ENCODE measurements at places on chromosomes 4 and X.

DNA sequence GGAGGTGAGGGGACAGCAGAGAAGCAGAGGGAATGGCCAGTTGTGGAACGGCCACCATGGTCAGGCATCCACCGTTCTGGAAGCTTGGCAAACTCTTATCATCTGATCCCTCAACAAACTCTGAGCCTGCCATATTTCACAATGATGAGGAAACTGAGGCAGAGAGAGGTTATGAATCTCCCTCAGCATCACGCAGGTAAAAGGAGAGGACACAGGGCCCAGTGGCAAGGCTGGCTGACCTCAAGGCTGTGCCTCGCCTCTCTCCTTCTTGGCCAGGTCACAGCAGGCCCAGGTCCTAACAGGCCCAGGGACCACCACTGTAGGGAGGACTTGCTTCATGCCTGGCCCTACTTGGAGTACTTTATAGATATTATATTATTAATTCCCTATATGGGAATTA, 242.8 kb downstream of the EVC2 start:
- no peak for DNase-seq

DNA sequence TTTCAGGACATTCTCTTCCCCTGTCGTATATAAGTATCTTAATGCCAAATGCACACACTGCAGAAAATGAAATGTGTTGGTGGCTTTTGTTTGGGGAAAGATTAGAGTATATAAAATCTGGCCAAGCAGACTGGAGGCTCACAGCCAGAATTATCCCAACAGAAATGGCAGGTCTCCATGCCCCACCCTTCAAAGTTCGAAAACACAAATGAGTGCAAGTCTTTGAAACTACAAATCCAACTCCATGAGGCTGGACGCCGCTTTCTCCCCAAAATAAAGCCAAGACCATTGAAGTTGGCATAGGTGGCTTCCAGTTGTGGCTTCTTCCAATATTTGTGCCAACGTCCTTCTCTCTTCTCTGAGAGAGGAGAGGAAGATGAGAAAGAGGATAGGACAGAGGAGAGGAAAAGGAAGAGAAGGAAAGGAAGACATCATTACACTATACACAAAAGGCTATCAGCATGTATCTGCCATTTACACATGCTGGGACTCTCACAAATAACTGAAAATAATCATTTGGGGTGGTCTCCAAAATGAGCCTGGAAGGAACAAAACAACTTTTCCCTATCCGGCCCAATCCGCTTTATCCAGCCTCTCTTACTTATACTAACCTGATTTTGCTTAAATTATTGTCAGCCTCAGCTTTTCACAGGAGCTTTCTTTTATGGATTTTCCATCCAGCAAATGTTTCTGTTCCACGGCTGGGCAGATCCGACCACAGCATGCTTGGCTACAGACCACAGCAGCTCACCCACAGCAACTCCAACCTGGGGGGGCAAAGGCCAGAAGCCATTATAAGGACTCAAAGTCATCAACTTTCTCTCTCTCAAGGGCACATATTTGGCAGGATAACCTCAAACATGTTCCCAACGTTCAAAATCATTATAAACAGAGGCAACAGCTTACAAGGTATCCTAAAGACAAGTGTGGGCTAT, 71.7 kb downstream of the APBB2 start:
- no peak for DNase-seq

DNA sequence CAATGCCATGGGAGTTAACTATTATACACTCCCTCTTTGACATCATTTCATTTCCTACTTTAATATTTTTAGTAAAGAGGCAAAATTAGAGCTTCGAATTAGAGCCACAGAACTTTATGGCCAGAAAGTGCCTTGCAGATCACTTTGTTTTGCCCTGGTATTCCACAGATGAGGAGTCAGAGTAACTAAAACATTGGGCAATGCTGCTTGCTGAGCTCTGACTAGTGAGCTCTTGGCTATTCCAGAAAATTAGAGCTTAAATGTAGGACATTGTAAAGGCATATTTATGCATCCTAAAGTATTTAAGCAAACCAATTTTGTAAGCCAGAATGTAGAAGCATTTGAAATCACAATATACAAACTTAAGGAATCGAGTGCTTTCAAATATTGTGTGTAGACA, 6.3 kb upstream of the ZNF827 start:
- no peak for DNase-seq

- no peak for DNase-seq
Observed at GRCh38 chrX:109389917-109390316, 92.0 kb downstream of the GUCY2F start.

GRCh38 chrX:37812110-37812509, 32.3 kb downstream of the CYBB start:
- no peak for DNase-seq

DNA sequence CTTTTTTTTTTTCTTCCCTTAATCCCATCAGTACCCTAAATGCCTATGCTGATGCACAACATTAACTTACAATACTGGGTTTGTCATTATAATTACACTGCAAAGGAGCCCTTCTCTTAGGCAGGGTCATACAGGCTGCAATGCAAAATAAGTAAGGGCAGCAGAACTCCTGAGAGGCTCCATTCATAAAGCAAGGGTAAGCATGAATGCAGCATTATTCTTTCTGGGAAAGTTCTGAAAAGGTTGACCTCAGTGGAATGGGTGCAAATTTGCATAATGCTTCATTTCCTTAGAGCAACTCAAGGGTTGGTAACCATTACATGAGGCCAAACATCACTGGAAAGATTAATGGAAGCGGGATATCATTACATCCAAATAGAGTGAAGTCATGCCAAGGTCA, 789.2 kb downstream of the KLHL13 start:
- DNase-seq, result no peak

DNA sequence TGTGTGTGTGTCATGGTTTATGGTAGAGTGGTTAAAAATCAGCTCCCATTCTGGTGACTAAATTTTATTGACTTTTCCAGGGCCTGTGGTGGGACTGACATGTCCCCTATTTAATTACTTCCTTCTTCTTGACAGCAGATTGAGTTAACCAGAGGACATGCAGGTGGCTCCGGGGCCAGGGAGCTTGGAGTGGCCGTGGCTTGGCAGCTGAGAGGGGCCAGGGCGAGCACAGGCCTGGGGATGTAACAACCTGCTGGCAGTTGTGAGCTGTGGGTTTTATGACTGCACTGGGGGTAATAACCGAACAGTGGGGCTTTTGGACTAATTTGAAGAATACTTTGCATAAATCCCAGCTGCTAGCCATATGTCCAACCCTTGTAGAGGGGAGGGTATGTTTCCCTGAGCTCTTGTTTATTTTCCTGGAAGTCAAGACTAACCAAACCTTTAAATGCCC, 186.0 kb downstream of the MID1IP1 start:
- no peak for DNase-seq

DNA sequence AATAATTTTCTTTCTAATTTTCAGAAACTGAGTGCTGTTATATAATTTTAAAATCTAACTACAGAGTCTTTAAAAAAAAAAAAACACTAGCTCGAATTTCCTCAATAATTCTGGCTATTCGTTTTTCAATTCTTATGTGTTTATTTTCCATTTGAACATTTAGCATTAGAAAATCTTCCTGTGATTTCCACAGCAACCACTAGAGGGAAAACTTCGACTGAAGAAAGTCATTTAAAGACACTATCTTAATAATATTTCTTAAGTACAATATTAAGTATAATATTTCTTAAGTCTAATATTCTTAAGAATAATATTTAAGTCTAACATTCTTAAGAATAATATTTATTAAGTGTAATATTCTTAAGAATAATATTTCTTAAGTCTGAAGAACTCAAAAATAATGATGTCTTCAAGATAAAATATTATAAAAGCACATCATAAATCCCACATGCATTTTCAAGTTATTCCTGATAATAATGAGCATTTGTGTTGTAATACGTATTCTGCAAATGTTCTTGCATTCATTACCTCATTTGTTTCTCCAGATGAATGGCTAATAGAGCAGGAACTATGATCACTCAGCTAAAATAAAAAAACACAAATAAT, 118.4 kb upstream of the WDR17 start:
- no peak for DNase-seq

DNA sequence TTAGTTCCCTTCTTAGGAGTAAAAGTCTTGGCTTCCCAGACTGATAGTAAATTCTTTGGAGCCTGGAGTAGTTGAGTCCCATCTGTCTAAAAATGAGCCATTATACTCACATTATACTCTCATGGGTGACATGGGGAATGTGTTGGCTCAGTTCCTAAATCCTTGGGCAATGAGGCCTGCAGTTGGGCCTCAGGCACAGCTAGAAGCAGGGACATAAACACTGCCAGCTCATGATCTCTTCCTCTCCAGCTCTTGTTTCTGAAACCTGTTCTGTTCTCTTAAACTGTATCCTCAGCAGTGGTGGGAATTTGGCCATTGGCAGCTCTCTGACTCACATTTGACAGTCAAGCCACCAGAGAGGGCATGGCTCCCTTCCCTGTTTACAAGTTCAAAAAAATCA, 212.5 kb downstream of the SPATA18 start:
- no peak for DNase-seq

GRCh38 chr4:101282076-101282844, 65.1 kb downstream of the PPP3CA start:
- peak; percentile 68 for DNase-seq

- DNase-seq, result no peak
Observed at GRCh38 chr4:7411491-7411890, 23.2 kb downstream of the PSAPL1 start.

DNA sequence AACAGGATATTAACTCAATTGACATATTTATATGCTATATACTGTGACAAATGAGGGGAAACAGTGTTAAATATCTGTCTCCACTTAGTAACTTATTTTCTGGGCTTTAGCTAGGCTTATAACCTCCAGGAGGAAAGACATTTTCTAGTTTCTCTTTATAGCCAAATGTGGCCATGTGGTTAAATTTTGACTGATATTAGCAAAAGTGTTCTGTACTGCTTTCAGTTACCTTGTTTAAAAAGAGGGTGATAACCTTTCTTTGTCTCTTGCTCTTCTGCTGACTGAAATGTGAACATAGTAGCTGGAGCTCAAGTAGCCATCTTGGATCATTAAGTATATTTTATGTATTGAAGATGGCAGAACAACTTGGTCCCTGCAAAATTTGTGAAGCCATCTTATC, 253.7 kb downstream of the PDHA2 start:
- no peak for DNase-seq

GRCh38 chrX:113950081-113950678, 633.7 kb upstream of the HTR2C start:
- no peak for DNase-seq

GRCh38 chr4:1676605-1677525, 7.2 kb downstream of the FAM53A start:
- DNase-seq, result no peak

DNA sequence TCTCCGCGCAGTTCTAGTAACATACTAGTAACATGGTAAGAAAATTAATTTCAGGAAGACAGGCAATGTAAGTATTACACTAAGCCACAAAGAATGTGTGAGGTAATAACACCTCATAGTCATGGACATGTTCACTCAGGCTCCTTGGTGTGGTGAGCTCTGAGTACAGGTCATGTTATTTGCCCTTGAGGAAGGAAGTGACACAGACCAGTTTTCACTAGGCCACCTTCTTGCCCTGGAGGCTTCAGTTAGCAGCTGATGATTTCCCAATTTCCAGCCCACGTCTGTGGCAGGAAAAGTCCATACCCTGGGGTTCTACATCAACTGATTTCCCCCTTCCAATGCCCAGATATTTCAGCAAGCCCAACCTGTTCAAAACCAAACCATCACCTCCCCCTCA, 6.7 kb downstream of the APOO start:
- no peak for DNase-seq

- no peak for DNase-seq
Observed at GRCh38 chr4:3306450-3306849, 13.6 kb downstream of the RGS12 start.

DNA sequence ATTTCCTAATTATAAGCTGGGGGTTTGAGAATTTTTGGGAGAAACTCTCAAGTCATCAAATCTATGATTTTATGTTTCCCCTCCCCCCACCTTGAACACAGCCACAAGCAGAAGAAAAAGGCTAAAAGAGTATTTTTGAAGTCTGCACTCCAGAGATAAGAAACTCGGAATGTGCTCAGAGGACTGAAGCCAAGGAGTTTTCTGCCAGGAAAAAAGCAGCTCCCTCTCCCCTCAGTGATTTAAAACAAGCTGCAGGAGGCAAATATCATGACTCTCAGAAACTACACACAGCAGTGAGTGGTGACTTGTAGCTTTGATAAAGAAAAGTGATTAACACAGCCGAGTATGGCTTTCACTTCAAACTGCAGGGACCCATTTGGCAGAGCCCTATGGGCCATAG, 800.2 kb upstream of the FTHL17 start:
- no peak for DNase-seq

DNA sequence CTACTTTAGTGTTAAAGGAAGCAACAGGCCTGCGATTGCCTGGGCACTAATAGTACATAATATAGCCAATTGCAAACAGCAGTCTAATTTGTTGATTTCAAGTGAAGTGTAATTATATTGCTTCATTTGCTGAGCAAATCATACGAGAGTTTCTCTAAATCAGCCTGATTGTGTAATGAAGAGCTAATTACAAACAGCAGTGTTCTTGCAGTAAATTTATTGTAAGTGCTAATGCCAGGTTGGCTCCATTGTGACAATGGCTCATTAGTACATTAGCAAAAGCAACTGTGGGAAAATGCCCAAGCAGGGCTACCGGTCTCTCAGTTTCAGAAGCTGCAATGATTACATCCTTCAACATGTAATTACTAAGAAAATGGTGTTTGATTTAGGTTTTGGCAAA, 591.5 kb downstream of the GALNTL6 start:
- DNase-seq, result no peak

GRCh38 chr4:186954509-186954908, 230.9 kb upstream of the FAT1 start:
- no peak for DNase-seq
